Stimulated activated CD4-positive, alpha-beta T cell treated with anti-CD3 and anti-CD28 coated beads, TNF-alpha, amount 100 ng/mL, for 24 hours (primary cell): ENCODE measurements at places on chromosomes 1 and 21.

DNA sequence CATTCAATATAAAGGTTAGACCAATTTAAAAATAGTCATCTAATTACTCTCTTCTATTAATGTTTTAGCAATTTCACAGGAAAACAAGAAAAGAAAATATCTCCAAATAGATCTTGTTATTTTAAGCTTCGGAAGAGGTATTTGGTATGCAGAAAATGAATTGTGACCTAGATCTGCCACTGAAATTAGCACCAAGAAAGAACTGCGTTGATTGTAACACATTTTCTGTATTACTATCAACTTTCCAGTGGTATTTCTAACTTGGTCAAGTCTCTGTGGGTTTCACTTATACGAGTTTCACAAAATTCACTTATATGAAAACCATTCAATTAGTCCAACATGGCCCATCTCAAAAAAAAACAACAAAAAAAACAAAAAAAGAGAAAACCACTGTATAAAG is 11.8 kb downstream of the RSBN1 start:
- no peak for DNase-seq

DNA sequence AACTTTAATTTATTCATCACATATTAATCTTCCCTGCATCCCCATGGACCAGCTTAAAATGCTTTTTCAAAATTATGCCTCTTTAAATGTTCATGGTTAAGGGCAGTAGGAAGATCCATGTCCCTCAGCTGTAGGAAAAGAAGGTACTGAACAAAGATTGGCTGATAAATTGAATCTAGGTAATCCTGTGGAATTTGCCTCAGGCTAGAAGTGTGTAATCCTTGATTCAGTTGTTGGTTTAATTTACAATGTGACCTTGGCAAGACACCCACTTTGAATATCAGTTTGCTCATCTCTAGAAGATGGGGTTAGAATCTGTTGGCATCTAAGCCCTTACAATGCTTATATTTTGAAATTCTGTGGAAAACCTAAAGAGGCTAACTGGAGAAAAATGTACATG is 6.1 kb downstream of the TTC4 start:
- DNase-seq = no peak

DNA sequence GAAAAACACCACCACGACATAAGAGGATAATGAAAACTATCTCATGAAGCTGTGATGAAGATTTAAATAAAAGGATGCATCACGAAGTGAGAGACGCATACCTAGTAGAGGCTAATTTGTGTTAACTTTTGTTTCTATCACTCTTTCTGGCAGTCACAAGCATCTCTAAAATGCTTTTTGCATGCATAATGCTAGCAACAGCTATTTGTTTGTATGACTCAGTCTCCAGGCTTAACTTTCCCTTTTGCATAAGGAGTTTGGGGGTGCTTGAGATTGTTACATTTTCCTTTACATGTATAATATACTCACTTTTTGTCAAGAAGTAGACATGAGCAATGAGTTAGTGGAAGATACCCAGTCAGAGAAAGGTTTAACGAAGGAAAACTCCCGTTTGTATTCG is 385.4 kb downstream of the DISC1 start:
- no peak for DNase-seq

DNA sequence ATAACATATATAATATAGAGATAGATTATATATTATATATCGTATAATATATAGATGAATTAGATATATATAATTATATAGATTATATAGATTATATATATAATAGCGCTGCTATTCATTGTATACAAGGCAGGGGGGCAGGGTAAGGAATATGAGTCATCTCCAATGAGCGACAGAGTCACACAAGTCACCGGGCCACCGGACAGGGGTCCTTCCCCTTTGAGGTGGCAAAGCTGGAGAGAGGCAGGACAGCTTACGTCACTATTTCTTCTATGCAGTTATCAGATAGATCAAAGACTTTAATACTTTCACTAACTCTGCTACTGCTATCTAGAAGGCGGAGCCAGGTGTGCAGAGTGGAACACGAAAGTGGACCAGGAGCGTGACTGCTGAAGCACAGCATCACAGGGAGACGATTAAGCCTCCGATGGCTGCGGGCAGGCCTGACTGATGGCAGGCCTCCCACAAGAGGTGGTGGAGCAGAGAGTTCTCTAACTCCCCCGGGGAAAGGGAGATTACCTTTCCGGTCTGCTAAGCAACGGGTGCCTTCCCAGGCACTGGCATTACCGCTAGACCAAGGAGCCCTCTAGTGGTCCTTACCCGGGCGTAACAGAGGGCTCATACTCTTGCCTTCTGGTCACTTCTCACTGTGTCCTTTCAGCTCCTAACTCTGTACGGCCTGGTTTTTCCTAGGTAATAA is 2154.7 kb downstream of the MRPL39 start:
- no peak for DNase-seq

DNA sequence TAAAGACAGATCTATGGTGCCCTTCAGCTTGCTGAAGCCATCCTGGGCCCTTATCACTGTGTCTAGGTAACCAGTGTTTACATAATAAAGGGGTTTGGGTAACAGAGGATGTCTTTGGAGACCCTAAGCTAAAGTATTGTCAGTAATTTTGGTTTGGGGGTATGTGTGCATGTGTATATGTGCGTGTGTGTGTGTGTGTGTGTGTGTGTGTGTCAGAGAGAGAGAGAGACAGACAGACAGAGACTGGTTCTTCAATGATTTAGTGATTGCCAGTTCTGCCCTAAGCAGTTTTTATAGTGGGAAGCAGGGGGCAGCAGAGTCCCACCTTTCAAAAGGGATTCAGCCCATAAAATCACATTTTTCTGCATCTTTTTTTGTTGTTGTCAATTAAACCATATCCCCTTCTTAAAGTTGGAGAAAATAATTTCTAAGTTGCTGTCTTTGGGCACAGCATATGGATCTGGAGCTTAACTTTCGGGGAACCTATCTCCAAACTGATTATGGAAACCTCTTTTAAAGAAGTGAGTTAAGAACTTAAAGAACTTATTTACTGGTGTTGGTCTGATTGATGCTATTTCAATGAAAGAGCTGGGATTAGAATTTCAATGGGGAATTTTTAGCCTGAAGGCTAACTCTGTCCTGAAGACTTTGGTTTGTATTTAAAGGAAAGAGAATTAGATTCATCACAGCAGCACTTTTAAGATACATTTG is 51.1 kb downstream of the ZNF326 start:
- DNase-seq = peak; percentile 2

DNA sequence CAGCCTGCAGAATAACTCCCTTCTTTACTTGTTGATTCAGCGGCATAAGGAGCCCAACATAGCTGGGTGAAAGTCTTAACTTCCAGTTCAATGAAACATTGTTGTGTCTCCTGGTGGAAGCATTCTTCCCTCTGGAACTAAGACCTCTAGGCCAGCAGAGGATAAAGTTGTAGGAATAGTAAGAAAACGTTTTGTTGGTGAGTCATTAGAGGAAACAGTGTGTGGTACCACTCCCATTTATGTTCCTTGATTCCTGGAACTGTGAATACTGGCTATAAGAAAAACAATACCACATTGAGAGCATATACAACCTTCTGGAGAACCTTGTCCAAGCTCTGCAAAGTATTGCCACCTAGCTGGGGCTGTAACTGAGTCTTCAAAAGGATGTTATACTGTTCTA is 737.4 kb upstream of the ZP4 start:
- DNase-seq = no peak
